Naive thymus-derived CD4-positive, alpha-beta T cell (primary cell): ENCODE measurements at places on chromosomes 7 and 10. TPM values are rescaled to one million over a fixed set of nuclear protein-coding genes. Genes with fewer than 3 reads are reported as not detected.

The HOGA1 gene
- not detected in 2 replicates for total RNA-seq

The TWIST1 gene
- not detected for total RNA-seq

The GIMAP6 gene
- total RNA-seq: 40.3 TPM

The AGMO gene
- total RNA-seq: not detected

- no peak overlapping the region for H3K27ac ChIP-seq
- peak; percentile 34 for DNase-seq
- H3K4me3 ChIP-seq: no peak overlapping the region
Observed at GRCh38 chr10:32207544-32207943, 139.4 kb downstream of the EPC1 start.

DNA sequence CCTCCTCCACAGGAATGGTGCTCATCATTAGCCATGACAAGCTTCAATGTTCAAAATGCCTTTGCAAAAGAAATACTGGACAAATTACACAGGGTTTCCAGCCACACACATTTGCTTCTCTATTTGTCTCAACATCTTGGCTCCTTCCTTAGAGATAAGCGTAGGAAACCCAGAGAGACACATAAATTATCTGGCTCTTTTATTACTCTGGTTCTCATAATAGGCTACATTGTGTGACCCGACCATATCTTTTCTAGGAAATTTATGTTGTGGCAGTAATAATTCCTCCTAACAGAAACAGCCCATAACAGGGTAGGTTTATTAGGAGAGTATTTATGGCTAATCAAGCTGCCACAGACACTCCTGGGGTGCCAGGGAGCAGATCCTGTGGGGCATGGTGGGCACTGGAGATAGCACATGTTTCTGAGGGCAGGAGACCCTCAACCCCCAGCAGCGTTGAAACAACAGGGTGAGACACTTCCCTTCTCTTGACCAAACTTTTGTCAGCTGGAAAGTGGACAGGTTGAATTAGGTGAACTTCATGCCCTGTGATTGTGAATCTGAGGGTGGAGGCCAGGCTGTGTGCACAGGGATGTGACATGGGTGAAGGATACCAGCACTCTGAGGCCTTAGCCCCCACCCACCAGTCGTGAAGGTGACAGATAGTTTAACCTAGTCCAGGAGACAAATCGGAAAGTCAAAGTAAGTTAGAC lies 295.9 kb upstream of the ZNF32 start:
- no peak overlapping the region for H3K27ac ChIP-seq
- no peak overlapping the region for H3K4me3 ChIP-seq
- peaks cover 4% of the 10 kb centered on the region for H3K4me1 ChIP-seq
- DNase-seq: no peak
- H3K36me3 ChIP-seq: no peaks in the 10 kb centered on the region

DNA sequence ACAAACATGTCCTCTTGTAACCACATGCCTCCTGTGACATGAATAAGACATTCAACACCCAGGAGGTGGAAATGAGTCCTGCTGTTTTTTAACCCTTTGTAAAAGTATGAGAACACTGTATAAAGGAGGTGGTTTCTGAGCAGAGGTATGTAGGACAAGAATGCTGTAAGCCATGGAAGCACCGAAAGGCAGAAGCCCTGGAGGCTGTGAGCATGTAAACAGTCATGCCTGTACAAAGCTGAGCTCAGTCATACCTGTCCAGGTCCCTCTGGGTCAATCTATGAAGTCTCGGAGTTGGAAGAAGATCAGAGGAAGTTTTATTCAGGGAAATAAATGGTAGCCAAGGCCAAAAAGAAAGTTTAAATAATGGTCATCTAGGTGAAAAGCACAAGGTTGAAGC lies 34.7 kb upstream of the XPNPEP1 start:
- no peak overlapping the region for H3K27ac ChIP-seq
- H3K4me3 ChIP-seq: no peak overlapping the region
- no peaks in the 10 kb centered on the region for H3K27me3 ChIP-seq
- no peaks in the 10 kb centered on the region for H3K36me3 ChIP-seq
- no peak for DNase-seq

DNA sequence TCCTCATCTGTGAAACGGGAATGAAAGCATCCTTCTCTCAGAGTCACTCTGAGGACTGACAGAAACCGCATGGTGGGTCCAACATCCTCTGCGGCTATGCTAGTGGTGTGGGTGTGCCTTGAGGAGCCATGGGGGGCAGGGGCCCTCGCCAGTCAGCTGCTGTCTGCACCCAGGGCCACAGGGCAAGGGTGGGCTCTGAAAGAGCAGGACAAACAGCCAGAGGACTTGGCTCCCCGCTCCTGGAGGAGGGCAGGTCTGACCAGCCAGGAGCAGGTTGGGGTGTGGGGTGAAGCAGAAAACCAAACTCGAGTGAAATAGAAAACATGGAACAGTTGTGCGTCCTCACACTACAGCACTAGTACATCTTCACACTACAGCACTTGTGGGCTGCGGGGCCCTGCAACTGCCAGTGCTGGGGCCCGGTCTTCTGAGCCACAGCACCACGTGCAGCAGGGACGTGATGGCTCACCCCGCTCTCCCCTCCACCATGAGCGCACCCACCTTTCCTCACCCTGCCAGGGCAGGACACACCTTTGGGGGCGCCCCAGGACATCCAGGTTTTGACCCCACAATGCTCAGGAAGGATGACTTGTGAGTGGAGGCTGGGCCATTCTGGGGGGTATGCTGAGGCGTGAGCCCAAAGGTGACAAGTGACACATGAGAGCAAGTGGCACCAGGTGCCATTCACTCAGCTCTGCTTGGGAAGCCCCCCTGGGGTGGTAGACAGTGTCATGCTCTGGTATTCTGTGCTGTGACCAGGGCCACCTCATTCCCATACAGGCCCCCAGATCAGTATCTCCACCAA lies 96.1 kb upstream of the RET start:
- no peak overlapping the region for H3K27ac ChIP-seq
- no peaks in the 10 kb centered on the region for H3K36me3 ChIP-seq
- no peak overlapping the region for H3K4me3 ChIP-seq
- DNase-seq: no peak

- H3K4me3 ChIP-seq: no peak overlapping the region
- no peaks in the 10 kb centered on the region for H3K4me1 ChIP-seq
- H3K27ac ChIP-seq: no peak overlapping the region
- H3K36me3 ChIP-seq: no peaks in the 10 kb centered on the region
- no peaks in the 10 kb centered on the region for H3K27me3 ChIP-seq
Observed at GRCh38 chr10:126042354-126042753, 146.0 kb downstream of the FANK1 start.

DNA sequence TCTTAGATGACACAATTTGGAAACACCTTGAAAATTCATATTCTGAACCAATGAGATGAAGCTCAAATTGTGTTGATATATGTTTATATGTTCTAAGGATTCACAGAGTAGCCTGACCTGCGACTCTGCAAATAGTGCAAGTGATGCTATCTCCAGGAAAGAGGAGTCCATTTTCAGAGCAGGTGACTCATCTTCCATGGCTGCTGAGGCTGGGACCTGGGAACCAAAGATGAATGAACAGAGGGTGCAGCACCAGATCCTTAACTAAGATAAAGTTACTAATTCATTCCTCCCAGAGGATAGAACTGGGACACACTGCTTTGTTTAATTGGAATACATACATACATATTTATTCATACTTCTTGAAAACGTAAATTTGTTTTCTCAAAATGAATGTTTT lies 240.6 kb upstream of the SEMA3C start:
- no peaks in the 10 kb centered on the region for H3K36me3 ChIP-seq
- H3K4me3 ChIP-seq: no peak overlapping the region
- no peak overlapping the region for H3K27ac ChIP-seq
- no peaks in the 10 kb centered on the region for H3K4me1 ChIP-seq

DNA sequence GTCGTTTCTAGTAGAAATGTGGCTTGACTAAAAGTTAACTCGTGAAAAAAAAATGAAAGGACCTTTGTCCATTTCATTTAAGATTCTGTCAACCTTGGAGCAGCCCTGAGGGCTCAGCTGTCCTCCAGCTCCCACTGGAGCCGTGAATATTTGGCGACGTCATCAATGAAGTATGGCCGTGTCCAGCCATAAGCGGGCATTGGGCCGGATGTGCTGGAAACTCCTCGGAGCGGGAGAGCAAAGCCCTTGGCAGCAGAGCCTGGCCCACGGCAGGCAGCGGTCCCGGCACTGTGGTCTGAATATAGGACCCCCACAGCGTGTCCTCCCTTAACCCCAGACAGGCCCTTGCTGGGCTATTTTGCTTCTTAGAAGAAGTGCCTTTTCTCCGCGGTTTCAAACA lies 50.0 kb downstream of the JAKMIP3 start:
- no peak overlapping the region for H3K4me3 ChIP-seq
- DNase-seq: no peak
- no peaks in the 10 kb centered on the region for H3K4me1 ChIP-seq
- H3K27me3 ChIP-seq: no peaks in the 10 kb centered on the region
- H3K27ac ChIP-seq: no peak overlapping the region
- H3K36me3 ChIP-seq: no peaks in the 10 kb centered on the region

DNA sequence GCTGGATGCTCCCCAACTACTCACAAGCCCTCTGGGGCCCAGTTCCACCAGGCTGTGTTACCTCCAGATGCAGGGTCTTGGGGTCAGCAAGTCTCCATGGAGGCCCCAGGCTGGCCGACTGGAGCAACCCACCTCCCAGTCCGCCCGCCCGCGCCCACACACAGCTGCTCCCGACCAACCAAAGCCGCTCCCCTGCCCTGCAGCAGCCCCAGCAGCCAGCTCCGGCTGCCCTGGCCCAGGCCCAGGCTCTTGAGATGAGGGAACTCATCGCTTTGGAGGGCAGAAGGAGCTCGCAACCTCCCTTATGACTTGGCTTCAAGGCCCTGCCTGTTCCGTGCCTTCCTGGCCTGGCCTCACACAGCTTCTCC lies 47.2 kb downstream of the LRRC20 start:
- no peak overlapping the region for H3K4me3 ChIP-seq
- H3K4me1 ChIP-seq: peaks cover 9% of the 10 kb centered on the region
- DNase-seq: no peak
- H3K27ac ChIP-seq: no peak overlapping the region

- H3K4me3 ChIP-seq: no peak overlapping the region
- H3K4me1 ChIP-seq: no peaks in the 10 kb centered on the region
- no peaks in the 10 kb centered on the region for H3K27me3 ChIP-seq
- DNase-seq: no peak
- no peaks in the 10 kb centered on the region for H3K36me3 ChIP-seq
Observed at GRCh38 chr10:93954299-93954698, 39.4 kb upstream of the PLCE1 start.

GRCh38 chr10:78657163-78657861 lies 411.5 kb upstream of the ZMIZ1 start:
- DNase-seq: peak; percentile 66
- H3K27ac ChIP-seq: no peak overlapping the region
- no peaks in the 10 kb centered on the region for H3K4me1 ChIP-seq
- H3K4me3 ChIP-seq: no peak overlapping the region

GRCh38 chr10:118583611-118584010 lies 11.8 kb downstream of the PRLHR start:
- DNase-seq: no peak
- H3K27ac ChIP-seq: no peak overlapping the region
- H3K4me3 ChIP-seq: no peak overlapping the region
- H3K27me3 ChIP-seq: no peaks in the 10 kb centered on the region

- H3K27ac ChIP-seq: no peak overlapping the region
- H3K4me1 ChIP-seq: no peaks in the 10 kb centered on the region
- no peak overlapping the region for H3K4me3 ChIP-seq
- no peaks in the 10 kb centered on the region for H3K36me3 ChIP-seq
- DNase-seq: no peak
Observed at GRCh38 chr7:134691546-134692343, 45.1 kb downstream of the BPGM start.

DNA sequence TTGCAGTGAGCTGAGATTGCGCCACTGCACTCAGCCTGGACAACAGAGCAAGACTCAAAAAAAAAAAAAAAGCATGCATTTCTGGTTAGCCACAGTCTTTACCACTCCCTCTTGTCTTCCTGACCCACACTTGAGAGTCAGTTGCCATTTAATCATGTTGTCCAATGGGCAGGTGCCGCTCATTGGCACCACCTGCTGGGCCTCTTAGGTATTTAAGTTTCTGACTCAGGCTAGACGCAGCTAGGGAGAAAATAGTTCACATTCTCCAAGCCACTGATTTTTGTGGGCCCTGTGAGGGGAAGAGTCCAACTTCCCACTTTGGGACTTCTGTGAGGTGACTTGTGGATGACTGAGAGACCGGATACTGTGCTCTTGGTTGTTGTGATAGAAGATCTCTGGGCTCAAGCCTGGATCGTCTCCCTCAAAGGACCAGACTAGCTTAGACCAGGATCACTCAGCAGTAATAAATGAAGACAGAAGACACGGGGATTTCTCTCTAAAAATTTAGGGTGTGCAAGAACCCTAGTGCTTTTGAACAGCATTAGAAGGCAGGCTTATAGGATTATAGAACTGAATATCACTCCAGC lies 26.8 kb upstream of the SORCS3 start:
- H3K27ac ChIP-seq: no peak overlapping the region
- H3K4me1 ChIP-seq: no peaks in the 10 kb centered on the region
- no peak overlapping the region for H3K4me3 ChIP-seq
- peak; percentile 27 for DNase-seq

DNA sequence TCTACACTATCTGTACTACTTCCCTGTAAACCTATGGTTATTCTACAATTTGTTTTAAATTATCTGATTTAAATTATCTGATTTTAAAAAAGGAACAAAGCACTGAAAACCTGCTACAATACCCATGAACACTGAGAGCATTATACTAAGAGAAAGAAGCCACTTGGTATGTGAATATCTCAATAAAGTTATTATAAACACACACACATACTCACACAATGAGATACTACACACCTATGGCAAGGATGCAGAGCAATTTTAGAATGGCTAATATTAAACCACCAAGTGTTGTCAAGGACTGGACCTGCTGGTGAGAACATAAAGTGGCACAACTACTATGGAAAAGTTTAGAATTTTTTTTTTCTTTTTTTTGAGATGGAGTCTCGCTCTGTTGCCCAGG lies 82.7 kb downstream of the IGF2BP3 start:
- H3K4me3 ChIP-seq: no peak overlapping the region
- no peak overlapping the region for H3K27ac ChIP-seq
- DNase-seq: no peak
- no peaks in the 10 kb centered on the region for H3K4me1 ChIP-seq
- H3K27me3 ChIP-seq: no peaks in the 10 kb centered on the region

DNA sequence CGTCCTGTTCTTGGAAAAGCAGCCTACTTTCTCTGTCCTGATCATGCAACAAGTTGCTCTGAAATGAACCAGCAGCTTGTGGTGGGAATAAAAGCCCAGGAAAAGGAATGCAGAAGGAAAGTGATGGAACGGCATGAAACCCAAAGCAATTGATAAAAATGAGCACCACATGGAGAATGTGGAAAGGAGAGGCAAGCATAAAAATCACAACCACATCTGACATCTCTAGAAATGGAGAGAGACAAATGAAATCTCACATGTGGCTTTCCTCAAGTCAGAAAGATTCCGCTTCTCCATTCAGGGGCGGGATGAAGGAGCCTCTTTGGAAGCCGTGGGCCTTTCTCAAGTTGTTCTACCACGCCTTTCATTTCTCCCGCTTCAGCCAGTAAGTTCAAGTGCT lies 631.7 kb upstream of the GALNT17 start:
- no peak overlapping the region for H3K27ac ChIP-seq
- no peaks in the 10 kb centered on the region for H3K4me1 ChIP-seq
- DNase-seq: no peak
- no peaks in the 10 kb centered on the region for H3K36me3 ChIP-seq

GRCh38 chr7:128867842-128868623 lies 5.4 kb downstream of the ATP6V1F start:
- DNase-seq: no peak
- H3K36me3 ChIP-seq: peaks cover 16% of the 10 kb centered on the region
- no peaks in the 10 kb centered on the region for H3K27me3 ChIP-seq
- peaks cover 12% of the 10 kb centered on the region for H3K4me1 ChIP-seq
- no peak overlapping the region for H3K27ac ChIP-seq

GRCh38 chr10:70692043-70692603 lies 19.8 kb downstream of the ADAMTS14 start:
- no peak overlapping the region for H3K27ac ChIP-seq
- no peaks in the 10 kb centered on the region for H3K4me1 ChIP-seq
- no peak for DNase-seq
- no peaks in the 10 kb centered on the region for H3K27me3 ChIP-seq
- H3K4me3 ChIP-seq: no peak overlapping the region
